Heart left ventricle (tissue), 16 donors: ENCODE measurements at places on chromosomes 16 and 17. TPM values are rescaled to one million over a fixed set of nuclear protein-coding genes. Genes with fewer than 3 reads are reported as not detected.

The CACNA1G gene
- 0.27 TPM for total RNA-seq

The GP1BA gene
- not detected for total RNA-seq

The UBE2I gene
- 59.3 TPM for total RNA-seq

The RNF227 gene
- 1.4 TPM for total RNA-seq

The POLR3E gene
- 29.7 TPM for total RNA-seq

The PHOSPHO1 gene
- 0.91 TPM for total RNA-seq

The MMP2 gene
- 59.1 TPM for total RNA-seq

The RNF167 gene
- total RNA-seq: 81.2 TPM

The NPTX1 gene
- total RNA-seq: not detected

The MPP2 gene
- total RNA-seq: 15.6 TPM

The C16orf86 gene
- 4.3 TPM for total RNA-seq

The PYCARD gene
- 15.5 TPM for total RNA-seq
